Activated naive CD4-positive, alpha-beta T cell (primary cell): ENCODE measurements at places on chromosomes 1 and 21.

DNA sequence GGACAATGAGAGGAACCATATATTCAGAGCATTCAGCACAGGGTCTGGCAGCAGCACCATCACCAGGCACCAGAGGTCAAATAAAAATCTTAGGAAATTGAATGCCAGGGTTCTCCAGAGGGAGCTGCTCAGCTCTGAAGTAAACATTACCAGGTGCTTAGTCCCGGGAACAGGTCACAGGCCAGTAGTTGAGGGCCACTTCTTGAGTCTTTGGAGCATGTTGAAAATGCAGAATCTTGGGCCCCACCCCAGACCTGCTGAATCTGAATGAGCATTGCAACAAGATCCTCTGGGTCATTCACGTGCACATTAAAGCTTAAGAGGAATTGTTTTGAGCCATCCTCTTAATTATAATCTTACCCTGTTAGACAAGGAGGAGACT is 33.8 kb downstream of the PHC2 start:
- DNase-seq, result no peak

DNA sequence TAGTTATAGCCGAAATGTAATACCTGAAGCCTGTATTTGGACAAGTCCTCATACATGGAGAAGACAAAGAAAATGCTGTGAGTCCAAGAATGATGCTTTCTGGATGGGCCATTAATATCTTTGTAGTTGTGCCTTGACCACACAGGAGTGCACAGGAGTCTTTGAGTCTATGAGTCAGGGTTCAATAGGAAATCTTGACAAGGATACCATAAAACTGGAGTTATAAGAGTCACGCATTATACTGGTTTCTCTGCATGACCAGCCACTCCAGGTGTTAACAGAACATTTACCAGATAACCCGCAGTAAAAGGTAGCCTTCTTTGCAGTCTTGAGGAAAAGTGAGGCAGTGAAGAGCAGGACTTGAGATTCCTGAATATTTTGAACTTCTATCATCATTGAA is 464.6 kb upstream of the PKN2 start:
- no peak for DNase-seq

DNA sequence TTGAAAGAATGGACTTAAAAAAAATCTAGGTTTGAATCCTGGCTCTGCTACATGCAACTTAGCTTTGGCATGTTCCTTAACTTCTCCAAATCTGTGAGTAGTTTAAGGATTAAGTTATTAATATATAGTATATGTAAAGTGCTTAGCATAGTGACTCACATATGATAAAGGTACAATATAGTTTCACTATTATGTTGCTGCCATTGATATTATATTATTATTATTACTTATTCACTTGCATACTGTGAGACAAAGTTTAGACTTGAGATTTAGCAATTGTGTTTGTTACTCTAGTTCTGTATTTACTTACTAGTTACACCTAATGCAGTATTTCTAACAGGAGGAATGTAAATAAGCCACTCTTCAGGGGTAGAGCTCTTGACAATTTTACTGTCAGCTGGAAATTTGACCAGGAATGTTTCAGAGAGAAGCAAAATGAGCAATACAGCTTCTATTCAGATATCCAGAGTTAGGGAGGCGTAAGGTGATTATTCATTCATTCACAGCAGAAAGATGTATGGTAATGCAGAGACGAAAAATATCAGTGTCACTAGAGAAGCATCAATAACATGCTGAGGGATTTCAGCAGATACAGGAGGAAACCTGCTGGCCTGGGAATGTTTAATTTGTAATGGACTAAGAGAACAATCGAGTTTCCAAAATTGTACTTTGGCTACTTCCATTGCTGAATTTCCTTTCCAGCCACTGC is 25.5 kb downstream of the RGS7 start:
- DNase-seq, result no peak

DNA sequence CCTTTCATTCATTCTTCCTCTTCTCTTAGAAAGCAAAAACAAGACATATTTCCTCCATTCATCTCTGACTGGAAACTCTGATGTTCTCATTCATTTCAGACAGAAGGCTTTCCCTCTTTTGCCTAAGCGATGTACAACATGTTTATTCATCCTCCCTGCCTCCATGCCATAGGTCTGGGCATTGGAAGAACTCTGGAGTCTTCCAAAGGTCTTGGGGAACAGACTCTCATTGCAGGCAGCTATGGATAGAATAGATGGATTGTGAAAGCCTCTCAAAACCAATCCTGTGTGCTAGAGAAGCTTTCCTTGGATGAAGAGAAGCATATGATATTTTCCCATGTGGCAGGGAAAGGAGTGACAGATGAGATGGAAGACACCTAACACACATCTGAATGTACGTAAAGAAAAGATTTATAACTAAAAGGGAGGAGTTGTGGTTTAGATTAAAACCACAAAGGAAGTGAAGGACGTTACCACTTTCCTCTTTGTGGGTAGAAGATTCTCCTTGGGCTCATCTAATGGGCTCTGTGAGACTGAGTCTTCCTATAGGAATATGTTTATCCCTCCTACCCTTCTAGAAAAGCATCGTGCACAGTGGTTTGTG is 38.7 kb downstream of the BCL9 start:
- no peak for DNase-seq

GRCh38 chr1:119582801-119583200 is 65.3 kb downstream of the ZNF697 start:
- DNase-seq, result no peak

DNA sequence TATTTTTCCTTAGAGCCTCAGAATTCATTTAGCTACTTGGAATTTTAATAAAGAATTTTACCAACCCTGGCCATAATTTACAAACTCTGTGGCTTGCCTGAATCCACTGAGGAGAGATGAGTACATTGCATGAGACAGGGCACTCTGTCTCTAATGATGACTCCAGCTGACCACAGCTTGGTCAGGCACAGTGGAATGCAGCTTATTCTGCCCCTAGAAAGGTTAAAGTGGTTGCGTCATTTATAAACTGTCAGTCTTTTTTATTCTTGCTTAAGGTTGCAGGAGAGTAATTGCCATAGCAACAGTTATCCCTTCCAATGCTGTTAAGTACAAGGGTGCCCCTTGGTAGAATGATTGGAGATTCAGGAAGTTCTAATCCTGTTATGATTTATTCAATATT is 28.3 kb downstream of the PDE4B start:
- no peak for DNase-seq

DNA sequence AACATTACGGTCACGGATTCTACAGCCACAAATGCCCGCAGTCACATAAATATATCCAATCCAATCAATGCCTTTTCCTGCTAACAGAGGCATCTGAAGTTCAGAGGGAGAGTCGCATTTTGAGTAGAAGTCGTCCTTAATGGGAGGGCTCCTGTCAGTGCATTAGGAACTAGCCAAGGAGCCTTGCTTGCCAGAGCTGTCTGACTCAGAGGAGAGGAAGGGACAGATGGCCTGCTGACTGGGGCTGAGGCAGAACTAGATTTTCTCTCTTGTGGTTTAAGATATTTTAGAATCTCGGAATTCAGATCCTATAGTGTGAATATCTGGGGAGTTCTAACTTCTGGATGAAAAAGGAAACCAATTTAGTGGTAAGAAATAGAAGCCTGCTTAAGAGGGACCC is 10.6 kb downstream of the XKR8 start:
- no peak for DNase-seq

DNA sequence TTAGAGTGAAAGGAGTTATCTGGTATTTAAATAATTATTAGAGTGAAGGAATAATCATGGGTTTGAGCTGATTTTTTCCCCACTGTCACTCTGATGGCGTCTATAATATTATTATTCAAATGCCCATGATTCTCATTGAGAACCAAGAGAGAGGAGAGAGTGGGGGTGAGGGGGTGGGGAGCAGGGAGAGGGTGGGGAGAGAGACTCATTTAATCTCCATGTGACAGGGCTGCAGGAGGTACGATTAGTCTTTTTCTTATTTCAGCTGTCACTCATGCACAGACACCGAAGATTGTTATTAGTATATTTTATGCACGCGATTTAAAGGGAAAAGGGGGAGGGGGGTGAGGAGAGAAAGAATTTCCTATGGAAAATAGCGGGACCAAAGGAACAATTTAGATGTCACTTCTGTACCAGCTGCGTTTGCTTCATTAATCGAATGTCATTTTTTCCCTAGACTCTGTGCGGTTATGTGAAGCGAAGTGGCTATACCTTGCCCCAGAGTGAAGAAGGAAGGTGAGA is 19.9 kb downstream of the PLXNA2 start:
- no peak for DNase-seq

DNA sequence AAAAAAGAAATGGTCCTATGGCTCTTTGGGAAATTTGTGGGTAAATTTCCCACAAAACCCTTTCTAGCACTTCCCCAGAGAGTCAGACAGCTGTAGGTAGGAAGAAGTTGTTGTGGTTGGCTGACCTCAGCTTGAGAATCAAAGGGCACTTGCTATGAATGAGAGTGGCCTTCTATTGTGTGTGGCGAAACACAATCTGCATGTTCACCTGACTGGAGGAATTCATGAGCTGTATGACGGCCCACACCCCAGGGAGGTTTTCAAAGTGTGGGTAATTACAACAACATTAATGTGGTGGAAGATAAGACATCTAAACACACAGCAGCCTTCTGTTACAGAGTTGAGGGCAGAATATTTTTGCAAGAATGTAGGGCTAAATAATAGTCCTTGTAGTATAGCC is 38.8 kb downstream of the NGF start:
- DNase-seq, result no peak

DNA sequence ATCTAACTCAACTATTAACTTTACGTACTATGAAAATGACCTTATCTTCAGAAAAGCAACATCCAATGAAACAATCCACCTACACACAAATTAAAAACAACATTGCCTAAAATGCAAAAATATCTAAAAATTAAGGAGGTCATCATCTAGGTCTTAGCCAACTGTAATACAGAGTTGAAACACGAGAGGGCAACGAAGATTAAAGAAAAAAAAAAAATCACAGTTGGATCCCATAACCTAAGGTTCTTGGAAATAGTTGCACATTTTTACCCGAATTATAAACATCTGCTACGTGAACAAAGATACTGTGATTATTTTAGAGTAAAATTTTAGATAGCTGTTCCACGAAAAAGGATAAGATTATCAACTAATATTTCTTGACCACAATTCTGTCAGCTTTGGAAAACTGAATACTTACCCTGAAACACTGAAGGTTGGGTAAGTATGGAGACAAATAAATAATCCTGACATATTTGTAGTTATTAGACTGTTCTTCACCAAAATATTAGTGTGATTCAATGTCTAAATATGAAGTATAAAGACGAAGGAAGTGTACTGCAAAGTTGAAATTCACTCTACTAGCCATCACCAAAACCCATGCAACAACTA is 88.0 kb upstream of the AK4 start:
- no peak for DNase-seq

DNA sequence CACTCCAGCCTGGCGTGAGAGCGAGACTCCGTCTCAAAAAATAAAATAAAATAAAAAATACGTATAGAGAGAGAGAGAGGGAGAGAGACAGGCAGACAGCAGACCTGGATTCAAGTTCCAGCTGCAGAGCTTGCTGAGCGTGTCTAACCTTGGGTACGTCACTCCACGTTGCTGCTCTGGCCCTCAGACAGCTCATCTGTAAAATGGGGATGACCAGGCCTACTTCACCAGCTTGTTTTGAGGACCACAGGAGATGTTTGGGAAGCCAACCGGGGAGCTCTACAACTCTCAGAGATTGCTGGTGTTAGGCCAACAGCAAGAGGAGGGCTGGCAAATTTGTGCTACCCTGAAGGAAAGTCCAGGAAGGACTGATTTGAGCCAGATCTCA is 499 bp upstream of the TRAF5 start:
- DNase-seq, result no peak

DNA sequence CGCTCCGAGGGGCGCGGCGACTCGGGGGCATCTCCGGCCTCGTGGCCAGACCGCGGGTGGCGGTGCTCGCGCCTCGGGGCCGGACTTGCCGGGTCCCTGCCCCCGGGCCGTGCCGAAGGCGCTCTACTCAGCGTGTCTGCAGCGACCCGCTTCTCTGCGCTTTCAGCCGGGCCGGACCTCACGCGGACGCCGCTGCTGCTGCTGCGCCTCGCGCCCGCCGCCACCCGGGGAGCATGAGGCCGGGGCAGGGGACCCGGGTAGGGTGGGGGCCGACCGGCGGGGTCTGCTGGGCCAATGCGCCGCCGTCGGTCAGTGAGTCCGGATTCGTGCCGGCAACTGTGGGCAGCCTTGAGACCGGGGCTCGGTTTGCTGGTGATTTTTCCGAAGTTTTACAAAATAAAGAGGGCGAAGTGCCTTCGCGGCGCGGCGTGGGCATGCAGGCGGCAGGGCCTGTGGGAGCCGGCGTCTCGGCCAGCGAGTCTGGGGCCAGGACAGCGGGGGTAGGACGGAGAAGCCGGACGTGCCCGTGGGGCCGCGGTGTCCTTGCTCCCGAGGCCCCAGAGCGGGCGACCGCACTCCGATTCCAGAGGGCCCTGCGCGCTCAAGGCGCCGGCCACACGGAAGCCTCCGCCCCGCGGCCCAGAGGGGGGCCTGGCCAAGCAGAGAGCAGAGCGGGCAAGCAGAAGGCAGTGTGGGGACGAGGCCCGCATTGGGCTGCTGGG is 749 bp downstream of the FAM163A start:
- DNase-seq, result no peak
